ENCODE measurements at places on chromosomes 6 and 20.
A peak's percentile ranks its signal among the peaks of the same experiment; 100 is the strongest.

- no peak for DNase-seq
Observed at GRCh38 chr6:118700531-118700930, 49.1 kb upstream of the CEP85L start.

- DNase-seq = no peak
Observed at GRCh38 chr6:168035661-168036545, 38.4 kb downstream of the KIF25 start.

- no peak for DNase-seq
Observed at GRCh38 chr6:92126983-92127382, 1292.4 kb downstream of the EPHA7 start.

DNA sequence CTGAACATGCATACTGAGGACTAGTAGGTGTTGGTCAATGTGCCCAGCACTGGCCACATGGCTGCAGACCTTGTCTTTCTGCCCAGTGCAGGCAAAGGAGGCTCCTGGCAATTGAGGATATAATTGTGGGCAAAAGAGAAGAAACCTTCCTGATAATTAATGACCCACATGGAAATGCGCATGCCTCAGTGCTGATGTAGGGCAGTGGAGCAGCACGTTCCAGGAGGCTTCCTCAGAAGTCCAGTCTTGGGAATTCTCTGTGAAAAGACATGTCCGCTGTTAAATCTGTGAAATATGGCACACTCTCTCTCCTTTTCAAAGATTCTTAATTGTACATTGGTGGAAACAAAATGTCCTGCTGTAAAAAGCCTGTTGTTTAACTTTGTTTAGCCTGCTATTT lies 34.7 kb downstream of the SOBP start:
- no peak for DNase-seq

DNA sequence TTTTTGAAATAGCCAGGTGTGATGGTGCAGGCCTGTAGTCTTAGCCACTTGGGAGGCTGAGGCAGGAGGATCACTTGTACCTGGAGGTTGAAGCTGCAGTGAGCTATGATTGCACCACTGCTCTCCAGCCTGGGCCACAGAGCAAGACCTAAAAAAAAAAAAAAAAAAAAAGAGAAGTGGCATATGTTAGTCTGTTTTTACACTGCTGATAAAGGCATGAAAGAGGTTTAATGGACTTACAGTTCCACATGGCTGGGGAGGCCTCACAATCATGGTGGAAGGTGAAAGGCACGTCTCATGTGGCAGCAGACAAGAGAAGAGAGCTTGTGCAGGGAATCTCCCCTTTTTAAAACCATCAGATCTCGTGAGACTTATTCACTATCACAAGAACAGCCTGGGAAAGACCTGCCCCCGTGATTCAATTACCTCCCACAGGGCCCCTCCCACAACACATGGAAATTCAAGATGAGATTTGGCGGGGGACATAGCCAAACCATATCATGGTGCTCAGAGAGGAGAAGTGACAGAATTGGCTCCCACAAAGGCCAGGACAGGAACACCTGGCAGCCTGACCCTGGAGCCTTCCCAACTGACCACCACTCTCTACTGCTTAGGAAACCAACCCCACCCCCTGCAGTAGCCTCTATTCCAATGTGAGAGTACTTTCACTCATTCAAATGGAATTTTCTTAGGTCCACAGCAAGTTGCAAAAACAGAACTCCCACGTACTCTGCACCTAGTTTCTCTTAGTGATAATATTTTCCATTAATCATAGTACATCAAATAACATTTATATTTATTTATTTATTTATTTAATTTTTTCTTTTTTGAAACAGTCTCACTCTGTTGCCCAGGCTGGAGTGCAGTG lies 29.8 kb downstream of the ARHGAP40 start:
- DNase-seq = no peak

DNA sequence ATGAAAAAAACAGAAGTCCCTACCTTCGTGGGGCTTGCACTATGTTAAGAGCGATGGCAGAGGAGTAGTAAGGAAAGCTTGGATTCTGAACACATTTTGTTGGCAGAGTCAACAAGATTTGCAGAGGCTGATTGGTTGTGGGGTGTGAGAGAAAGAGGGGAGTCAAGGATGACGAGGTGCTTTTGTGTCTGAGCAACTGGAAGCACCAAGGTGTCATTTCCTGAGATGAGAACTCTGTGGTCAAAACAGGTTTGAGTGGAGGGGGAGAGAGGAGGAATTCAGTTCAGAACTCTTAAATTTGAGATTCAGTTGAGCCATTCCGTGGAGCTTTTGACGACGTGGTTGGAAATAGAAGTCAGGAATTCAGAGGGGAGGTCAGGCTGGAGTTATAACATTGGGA lies 3.5 kb downstream of the OCSTAMP start:
- DNase-seq = no peak

DNA sequence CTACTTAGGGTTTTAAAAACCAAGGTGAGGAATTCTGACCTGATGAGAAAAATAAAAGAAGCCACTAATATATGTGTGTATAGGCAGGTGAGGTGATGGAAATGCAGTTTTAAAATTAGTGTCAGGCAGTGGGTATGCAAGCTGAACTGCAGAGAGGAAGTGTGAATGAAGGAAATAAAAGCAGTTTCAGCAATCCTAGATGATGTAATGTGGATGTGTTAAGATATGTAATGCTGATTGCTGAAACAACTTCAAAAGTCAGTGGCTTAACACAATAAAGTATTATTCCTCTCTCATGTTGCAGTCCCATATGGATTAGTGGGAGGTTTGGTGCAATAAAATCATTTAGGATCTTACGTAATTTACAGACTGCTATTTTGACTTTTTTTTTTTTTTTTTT lies 119.9 kb upstream of the ASCC3 start:
- no peak for DNase-seq

DNA sequence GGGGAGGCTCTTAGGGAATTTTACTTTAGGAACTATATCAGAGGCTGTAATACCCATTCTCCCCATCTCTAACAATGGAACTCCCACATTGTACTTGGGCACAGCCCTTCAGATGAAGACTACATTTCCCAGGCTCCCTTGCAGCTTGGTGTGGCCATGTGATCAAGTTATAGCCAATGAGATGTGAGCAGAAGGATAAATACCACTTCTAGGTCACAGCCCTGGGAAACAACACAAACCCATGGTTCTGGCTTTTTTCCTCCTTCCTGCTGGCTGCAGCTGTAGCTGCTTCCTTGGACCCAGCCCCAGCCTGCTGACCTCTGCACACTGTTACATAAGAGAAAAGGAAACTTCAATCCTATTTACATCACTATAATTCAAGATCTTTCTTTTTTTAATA lies 445.9 kb upstream of the JARID2 start:
- DNase-seq = peak; percentile 29

DNA sequence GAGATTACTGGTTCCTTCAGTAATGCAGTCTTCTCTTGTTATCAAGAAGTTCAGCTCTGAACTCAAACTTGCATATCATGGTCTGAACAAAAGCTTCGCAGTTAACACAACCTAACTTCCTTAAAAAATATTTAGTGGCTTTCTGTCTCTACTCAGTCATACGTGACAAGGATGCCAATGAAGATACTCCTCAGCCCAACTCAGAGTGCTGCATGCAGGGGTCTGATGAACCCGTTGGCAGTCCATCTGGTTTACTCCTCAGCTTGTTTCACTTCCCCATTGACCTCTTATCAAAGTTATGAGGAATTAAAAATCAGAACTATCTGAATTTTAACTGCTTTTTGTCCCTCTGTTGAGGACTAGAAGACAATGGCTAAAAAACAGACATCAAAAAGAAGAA lies 56.6 kb upstream of the RIN2 start:
- no peak for DNase-seq

DNA sequence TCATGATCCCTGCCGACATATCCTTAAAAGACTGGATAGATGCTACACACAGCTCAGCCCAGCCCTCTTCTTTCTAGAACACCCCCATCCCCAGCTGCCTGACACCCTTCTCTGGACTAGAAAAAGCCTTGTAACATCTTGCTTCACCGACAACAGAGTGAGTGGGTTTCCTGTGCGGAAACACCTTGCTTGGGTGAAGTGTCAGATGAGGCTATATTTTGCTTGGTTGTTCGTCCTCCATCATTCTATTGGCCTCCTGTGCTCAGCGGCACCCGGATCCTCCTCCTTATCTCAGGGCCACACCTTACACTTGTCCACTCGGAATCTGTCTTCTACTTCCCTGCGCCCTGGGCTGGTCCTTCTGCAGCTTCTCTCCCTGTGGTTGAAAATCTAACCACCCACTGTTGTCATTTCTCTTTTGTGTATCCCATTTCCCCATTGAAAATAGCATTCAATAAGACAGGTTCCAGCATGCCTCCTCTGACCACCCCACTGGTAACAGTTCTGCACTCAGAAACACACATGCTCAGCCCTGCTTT lies 101.3 kb upstream of the MLN start:
- no peak for DNase-seq

DNA sequence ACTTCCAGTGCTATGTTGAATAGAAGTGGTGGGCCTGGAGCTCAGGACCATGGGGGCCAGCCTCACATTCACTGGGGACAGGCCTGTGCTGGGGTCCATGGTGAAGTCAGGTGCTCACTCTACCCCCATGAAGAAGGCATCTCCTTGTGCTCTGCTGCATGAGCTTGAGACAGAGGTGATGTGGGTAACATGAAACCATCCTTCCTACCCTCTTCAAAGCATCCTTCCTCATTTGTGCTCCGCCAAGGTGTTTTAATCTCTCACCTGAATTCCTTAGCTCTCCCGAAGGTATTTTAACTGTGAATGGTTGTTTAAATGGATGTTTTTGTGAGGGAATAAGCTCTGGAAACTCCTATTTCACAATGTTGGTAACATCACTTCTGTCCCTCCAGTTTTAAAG lies 209.6 kb upstream of the PCSK2 start:
- DNase-seq = no peak

DNA sequence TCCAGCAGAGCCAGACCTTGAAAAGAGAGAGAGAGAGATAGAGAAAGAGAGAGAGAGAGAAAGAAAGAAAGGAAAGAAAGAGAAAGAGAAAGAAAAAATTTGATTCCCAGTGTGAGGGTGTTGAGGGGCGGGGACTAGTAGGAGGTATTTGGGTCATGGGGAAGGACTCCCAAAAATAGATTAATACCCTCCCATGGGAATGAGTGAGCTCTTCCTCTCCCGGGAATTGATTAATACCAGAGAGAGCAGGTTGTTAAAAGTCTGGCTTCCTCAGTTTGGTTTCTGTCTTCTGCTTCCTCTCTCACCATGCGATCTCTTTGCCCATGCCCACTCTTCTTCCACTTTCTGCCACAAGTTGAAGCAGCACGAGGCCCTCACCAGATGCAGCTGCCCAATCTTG lies 28.8 kb upstream of the CFAP206 start:
- DNase-seq = no peak

DNA sequence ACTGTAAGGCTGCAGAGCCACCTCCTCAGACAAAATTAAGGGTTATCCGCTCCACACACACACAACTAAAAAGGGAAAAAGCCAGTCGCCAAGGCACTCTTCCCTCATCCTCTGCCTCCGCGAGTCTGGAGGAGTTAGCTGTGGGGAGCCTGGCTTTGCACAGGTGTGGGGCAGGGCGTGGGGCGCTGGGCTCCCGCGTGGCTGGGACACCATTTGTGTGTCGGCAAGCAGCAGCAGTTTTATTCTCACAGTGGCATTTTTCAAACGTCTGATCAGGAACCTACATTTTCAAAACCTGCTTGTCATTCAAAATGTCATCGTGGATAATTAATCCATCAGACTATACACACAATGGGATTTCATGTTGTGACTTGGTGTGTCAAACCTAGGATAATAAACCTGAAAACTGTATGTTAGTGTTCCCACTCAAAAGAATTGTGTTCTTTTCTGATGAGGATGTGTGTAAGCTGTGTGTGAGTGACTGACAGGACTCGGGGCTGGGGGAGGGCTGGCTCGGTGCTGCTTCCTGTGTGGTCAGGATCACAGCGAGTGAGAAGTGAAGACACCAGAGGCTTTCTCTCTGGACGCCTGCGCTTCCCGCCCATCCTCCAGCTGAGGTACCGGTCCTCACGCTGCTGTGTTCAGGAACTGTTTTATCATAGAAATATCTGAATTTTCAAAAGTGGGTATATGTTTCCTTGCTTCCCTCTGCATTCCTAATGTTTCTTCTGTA lies 83.1 kb downstream of the IRF4 start:
- DNase-seq = peak; percentile 71

GRCh38 chr6:106637717-106638341 lies 8.5 kb downstream of the QRSL1 start:
- DNase-seq = no peak

GRCh38 chr20:4661191-4661590 lies 60.5 kb upstream of the PRND start:
- DNase-seq = no peak

- no peak for DNase-seq
Observed at GRCh38 chr6:50822078-50822476, 3.4 kb downstream of the TFAP2B start.

DNA sequence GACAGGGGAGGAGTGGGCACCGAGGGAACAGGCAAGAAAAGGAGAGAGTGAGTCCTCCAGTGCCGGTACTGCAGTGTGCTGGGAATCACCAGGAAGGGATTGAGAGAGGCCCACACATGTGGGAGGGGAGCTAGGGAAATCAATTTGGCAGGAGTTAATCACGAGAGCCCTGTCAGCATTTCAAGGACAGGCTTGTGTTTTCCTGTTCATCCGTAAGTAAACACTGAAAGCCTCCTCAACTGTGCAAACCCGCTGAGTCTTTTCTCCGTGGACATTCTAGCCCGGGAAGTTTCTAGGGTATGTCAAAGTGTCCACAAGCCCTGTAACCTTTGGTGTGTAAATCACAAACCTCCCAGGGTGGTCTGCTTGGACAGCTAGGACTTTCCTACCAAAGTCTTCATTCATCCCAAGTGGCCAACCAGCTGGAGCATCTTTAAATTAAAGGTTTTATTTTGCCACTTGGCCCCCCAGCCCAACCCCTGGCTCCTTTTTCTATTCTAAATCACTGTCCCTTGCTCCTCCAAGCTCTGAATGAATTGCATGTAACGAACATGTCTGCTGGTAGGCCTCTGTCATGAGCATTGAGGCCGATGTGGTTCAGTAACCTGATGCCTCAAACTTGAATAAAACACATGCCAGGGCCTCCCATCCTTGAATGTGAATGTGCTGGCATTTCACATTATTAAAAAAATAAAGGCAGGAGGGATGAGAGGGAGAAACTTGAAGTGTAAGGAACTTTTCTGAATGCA lies 149.1 kb downstream of the ZNF217 start:
- DNase-seq = no peak

- DNase-seq = no peak
Observed at GRCh38 chr6:138162111-138162954, 594 bp downstream of the ARFGEF3 start.

- no peak for DNase-seq
Observed at GRCh38 chr20:32496811-32497533, 88.2 kb downstream of the NOL4L start.

GRCh38 chr6:16824845-16825685 lies 63.8 kb upstream of the ATXN1 start:
- DNase-seq = no peak

- DNase-seq = no peak
Observed at GRCh38 chr6:100880149-100880852, 828 bp downstream of the ASCC3 start.

DNA sequence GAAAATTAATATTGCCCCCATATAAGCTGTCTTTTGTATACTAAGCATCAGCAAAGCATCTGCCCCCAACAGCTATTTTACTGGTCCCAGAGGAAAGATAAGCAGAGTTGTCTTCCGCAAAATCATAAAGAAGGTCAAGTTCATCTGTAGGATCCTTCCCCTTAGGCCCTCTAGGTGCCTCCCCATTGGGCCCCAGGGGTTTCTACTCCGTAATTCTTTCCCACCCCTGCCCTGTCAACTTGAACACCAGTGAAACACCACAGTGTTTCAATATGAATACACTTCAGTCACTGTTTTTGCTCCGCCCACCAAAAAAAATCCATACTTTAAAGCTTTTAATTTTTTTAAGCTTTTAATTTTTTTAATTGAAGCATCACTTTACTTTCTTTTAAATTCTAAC lies 159.2 kb downstream of the ATXN1 start:
- peak; percentile 52 for DNase-seq

All from stimulated activated CD4-positive, alpha-beta T cell treated with anti-CD3 and anti-CD28 coated beads, Interleukin-12 subunit alpha, Interleukin-12 subunit beta, amount 100 ng/mL, for 48 hours (primary cell).